ENCODE measurements at places on chromosomes 11 and 22.

DNA sequence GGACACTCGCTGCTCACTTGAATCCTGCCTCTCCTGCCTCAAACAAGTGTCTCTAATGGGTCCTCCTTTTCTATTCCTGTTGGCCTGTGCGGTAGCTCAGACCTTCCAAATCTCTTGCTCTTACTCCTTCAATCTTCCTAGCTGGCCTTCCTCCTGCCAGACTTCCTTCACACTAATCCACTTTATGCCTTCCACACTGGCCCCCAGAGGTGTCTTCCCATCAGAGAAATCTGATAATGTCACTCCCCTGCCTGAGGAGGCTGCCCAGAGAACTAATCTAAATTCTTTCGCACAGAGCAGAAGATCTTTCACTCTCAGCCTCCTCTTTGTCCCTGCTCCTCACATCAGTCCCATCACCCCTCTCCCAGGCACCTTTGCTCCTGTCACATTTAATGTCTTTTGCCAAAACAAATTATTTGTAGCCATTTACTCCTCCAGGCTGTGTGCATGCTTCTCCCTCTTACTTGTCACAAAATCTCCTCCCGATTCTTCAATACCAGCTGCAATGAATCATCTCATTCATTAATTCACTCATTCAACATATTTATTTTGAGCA lies 175.7 kb downstream of the MAML2 start:
- DNase-seq: no peak

- no peak for DNase-seq
Observed at GRCh38 chr22:29641042-29641699, 37.7 kb downstream of the NF2 start.

GRCh38 chr11:128453444-128454336 lies 133.7 kb downstream of the ETS1 start:
- DNase-seq: no peak

- DNase-seq: no peak
Observed at GRCh38 chr11:34633640-34633989, 12.7 kb downstream of the EHF start.

GRCh38 chr11:66912361-66912760 lies 45.8 kb downstream of the PC start:
- DNase-seq: no peak

- peak; percentile 70 for DNase-seq
Observed at GRCh38 chr11:76152086-76152681, 54.1 kb downstream of the WNT11 start.
